ENCODE measurements at places on chromosomes 3 and 15. TPM values are rescaled to one million over a fixed set of nuclear protein-coding genes. Genes with fewer than 3 reads are reported as not detected.

DNA sequence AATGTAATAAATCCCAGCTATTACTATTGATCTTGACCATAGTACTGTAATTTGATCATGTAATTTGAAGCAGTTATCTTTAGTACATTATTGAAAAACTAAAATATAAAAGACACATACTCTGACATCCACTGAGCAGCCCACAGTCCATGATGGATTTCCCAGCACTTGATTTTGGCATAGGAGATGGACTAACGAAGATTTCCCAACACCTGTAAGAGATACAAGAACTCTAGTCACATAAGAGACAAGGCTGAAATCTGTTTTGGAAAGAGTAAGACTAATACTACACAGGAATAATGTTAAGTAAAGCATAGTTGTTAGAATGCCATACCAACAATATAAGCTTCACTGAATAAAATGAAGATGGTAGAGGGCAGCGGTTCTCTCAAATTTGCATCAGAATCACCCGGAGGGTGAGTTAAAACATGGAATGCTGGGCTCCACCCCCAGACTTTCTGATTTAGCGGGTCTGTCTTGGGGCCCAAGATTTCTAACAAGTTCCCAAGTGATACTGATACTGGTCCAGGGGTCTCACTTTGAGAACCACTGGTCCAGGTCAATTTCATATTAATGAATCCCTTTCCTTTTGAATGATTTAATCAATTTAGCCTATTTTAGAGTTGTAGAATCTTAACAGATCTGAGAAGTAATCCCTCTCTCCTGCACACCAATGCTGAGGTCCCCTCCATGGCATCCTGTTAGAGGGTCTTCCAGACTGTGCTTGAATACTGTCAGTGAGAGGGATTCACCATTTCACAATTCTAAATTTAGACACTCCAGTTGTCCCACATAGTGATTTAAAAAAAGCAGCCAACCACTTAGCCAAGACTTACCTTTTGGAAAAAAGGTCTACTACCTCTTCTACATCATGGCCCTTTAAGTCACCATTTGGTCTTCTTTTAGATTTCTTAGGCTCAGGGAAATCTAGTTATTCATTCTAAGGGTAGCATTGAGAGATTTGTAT lies 11.5 kb downstream of the RABL3 start:
- no peak for DNase-seq

DNA sequence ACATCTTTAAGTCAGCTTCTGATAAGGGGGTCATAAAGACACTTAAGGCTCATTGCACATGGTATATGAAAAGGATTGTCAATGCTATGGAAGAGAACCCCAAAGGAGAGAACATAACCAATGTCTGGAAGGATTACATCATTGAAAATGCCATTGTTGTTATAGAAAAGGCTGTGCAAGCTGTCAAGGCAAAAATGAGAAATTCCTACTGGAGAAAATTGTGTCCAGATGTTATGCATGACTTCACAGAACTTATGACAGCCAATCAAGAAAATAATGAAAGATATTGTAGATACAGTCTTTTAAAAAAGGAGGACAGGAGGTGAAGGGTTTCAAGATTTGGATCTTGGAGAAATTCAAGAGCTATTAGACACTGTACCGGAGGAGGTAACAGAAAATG lies 96.3 kb upstream of the MBNL1 start:
- DNase-seq = no peak

- no peak for DNase-seq
These were observed 12.1 kb upstream of the CX3CR1 start for GRCh38 chr3:39291903-39292329.

GRCh38 chr3:103210583-103210982 lies 775.8 kb downstream of the ZPLD1 start:
- DNase-seq = no peak

- DNase-seq = no peak
These were observed 11.4 kb upstream of the PRSS50 start for GRCh38 chr3:46729038-46729437.

DNA sequence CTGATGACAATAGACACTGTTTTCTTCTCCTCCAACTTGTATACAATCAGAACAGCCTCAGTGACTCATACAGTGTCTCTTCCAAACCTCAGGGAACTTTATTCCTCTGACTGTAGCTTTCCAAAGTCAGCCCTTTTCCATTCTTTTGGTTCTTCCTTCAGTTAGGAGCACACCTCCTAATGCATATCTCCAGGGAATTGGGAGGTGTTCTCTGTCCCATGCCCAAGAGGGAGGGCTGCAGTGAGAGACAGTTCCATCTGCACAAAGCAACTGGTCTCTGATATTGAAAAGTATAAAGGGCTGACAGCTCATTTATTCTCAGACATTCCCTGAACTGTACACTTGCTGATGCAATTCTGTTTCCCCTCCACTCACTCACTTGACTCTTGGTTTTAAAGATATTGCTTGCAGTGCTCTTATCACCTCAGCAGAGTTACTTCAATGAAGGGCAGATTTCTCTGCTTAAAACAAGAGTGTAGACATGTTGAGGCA lies 337.8 kb upstream of the TBC1D5 start:
- no peak for DNase-seq

DNA sequence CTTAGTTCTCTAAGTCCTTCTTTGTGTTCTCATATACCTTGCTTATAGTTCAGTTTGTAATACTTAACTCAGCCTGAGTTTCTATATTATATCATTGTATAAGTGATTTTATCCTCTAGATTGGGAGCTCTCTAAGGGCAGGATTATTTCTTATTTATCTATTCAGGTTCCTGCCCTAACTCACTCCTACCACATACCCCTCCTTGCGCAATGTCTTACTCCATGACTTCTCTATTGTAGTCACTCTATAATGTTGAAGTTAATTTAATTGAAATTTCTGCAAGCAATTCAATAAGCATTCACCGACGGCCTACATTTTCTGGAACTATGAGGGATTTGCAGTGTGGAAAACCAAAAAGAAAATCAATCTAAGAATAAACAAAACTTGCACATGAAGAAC lies 3.6 kb upstream of the OR5K4 start:
- DNase-seq = no peak

DNA sequence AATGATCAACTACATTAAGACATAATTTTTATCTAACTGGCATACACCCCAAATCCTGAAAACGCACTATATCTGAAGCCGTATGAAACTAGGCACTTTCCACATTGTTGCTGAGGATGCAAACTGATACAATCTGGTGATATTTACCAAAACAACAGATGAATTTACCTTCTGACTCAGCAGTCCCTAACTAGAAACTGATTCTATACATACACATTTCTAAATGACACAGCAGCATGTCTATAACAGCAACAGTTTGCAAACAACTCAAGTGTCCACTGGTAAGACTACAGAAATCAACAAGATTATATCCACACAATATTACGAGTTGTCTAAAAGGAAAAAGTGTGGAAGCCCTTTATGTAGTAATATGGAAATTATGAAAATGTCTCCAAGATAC lies 22.9 kb downstream of the SECISBP2L start:
- no peak for DNase-seq

DNA sequence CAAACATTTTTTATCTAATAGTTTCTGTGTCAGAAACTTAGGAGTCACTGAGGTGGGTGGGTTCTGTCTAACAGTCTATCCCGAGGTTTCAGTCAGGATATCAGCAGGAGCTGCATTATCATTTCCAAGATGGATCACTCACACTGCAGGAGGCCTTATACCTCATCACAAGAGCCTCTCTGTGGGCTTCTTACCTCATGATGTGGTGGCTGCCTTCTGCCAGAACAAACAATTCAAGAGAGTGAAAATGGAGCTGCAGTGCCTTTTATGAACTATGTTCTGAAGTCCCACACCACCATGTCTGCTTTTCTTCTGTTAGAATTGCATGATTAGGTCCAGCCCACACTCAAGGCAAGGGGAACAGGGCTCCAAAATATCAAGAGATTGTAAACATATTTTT lies 27.9 kb downstream of the RFX7 start:
- no peak for DNase-seq

GRCh38 chr3:44993471-44994205 lies 17.6 kb downstream of the EXOSC7 start:
- DNase-seq = no peak

GRCh38 chr3:120909602-120909878 lies 1.5 kb downstream of the STXBP5L start:
- DNase-seq = no peak

The GXYLT2 gene
- 11.1 TPM for polyA plus RNA-seq

The PARP15 gene
- 0.25 TPM for polyA plus RNA-seq

The HOMER2 gene
- 29.8 TPM for polyA plus RNA-seq

Measured in right renal cortex interstitium (tissue), 3 donors.